C1 segment of cervical spinal cord (tissue), 14 donors: ENCODE measurements at places on chromosomes 7 and 10.

- no peak for DNase-seq
Measured at GRCh38 chr10:21926949-21927348, 76.6 kb downstream of the DNAJC1 start.

DNA sequence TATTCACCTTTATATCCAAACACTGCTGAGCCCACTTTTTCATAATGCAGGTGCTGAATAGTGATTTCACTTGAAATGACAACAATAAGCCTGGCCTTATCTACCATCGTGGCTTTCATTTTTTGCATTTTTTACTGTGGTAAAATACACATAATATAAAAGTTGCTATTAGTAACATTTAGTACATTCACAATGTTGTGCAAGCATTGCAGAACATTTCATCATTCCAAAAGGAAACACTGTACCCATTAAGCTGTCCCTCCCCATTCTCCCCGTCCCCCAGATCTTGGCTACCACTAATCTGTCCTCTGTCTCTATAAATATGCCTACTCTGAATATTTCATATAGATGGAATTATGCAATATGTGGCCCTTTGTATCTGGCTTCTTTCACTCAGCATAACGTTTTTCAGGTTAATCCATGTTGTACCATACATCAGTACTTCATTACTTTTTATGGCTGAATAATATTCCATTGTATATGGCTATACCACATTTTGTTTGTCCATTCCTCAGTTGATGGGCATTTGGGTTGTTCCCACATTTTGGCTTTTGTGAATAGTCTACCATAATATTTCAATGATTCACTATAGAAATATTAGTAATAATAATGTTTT is 68.5 kb upstream of the ARID5B start:
- no peak for DNase-seq

GRCh38 chr7:73717991-73718405 is 1.5 kb downstream of the STX1A start:
- DNase-seq = no peak

DNA sequence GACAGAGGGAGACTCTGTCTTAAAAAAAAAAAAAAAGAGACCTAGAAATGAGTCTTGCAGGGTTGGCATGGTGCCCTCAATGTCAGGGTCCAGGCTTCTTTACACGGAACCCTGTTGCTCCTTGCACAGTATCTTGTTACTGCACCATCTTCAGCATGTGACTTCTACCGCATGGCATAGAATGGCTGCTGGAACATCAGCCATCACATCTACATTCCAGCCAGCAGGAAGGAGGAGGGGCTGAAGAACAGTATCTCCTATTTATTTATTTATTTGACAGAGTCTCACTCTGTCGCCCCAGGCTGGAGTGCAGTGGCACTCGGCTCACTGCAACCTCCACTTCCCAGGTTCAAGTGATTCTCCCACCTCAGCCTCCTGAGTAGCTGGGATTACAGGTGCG is 3.7 kb upstream of the ACHE start:
- no peak for DNase-seq

DNA sequence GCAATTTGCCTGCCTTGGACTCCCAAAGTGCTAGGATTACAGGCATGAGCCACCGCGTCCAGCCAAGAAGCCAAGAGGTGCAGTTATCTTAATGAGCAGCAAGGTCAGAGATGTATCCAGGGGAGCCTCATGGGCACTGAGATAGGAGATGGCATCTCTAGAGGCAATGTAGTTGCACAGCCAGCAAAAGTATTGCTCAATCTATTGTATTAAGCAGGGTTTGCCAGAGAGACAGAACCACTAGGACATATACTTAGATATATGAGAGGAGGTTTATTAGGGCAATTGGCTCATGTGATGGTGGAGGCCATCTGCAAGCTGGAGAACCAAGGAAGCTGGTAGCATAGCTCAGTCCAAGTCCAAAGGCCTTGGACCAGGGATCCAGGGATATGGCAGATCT is 16.3 kb upstream of the VPS26A start:
- DNase-seq = no peak

DNA sequence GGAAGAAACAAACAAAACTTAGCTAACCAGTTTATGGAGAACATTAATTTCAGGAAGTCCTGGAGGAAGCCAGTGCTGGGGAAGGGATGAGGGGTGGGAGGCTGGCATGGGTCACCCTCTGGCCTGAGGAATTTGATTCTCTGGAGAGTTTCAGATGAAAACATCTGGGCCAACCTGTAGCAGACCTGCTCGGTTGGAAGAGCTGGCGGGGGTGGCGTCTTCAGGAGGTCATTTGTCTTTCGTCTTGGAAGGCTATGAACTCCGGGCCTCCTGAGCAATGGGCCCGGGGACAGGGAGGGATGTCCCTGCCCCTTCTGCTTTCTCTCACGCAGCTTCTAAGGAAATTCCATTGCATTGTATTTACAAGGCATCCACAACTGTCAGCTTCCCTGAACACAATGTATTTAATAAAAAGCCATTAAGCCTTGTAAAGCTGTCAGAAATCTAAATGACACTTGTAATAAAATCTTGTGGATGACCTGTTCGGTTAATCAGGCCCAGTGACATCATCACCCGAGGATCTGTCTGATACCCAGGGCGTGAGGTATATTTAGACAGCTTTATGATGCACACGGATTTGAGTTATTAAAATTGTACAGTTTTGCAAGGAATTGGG is 250.5 kb downstream of the RAB11FIP2 start:
- DNase-seq = no peak

DNA sequence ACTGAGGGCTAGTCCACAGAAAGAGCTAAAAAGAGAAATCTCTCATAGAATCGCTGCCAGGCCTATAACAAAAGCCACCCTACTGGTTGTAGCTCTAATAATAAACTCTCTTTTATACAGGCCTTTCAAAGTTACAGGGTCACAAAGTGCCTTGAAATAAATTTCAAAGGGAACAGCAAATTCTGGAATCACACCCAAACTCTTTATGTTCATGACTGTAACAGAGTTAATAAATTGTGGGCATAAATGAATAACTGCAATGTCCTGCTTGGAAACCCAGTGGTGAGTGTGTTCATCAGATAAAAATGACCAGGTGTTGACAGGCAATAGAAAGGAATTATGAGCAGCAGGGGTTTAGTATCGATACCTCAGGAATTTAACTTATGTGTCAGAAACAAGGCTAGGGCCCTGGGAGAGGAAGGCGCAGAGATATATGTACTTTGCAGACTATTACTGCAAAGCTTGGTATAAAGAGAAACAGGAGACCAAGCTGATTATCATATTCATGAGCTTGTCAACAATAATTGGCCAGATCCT is 9.3 kb downstream of the CDC14C start:
- no peak for DNase-seq

- DNase-seq = peak; percentile 89
Measured at GRCh38 chr10:71713135-71714030, 6.2 kb downstream of the C10orf105 start.

DNA sequence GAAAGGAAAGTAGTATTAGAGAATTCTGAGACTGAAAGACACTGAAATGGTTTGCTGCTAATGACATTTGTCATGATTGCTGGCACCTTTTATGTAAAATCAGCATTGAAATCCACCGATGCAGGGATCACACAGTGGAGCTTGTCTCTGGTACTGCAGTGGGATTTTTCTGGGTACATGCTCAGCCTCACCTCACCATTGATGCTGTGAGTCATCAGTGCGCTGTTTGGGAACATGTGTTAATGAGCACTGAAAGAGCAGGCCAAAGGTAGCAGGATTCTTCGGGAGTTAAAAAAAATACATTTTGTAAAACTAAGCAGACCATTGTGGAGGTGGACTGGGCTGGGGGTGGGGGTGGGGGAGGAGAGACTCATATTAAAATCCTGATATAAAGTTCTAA is 174.9 kb downstream of the CREB5 start:
- no peak for DNase-seq

- no peak for DNase-seq
Measured at GRCh38 chr10:132929953-132930548, 12.3 kb downstream of the CFAP46 start.

GRCh38 chr7:29500719-29501118 is 62.9 kb upstream of the PRR15 start:
- no peak for DNase-seq

- no peak for DNase-seq
Measured at GRCh38 chr10:34826221-34826620, 11.1 kb upstream of the PARD3 start.

GRCh38 chr7:137204246-137204645 is 139.3 kb downstream of the PTN start:
- no peak for DNase-seq

GRCh38 chr10:98242823-98243222 is 25.2 kb downstream of the LOXL4 start:
- DNase-seq = no peak

GRCh38 chr7:116999311-116999710 is 46.0 kb downstream of the ST7 start:
- DNase-seq = no peak

GRCh38 chr10:78766603-78767002 is 302.2 kb upstream of the ZMIZ1 start:
- DNase-seq = no peak

GRCh38 chr10:23345861-23346260 is 1.3 kb upstream of the C10orf67 start:
- no peak for DNase-seq
